CD4-positive, alpha-beta T cell treated with Interleukin-1 beta for 1 hour (primary cell): ENCODE measurements at places on chromosomes 2 and 18.

DNA sequence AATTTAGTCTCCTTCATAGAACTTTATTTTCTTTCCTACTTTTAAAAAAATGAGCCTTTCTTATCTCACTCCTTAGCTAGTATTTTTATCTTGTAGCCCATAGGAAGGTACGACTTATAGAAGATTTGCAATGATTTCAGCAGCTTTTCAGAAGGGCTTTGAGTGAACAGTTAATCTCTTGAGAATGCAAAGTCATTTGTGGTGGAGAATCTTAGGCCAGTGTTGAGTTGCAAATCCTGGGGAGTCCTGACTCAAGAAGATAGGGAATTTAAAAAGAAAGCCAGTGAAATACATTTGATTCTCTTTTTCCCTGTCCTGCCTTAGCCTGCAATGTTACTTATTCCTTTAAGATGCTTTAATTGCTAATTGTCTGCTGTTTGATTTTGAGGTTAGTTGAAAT, 33.6 kb downstream of the LYPD6 start:
- no peak for DNase-seq

GRCh38 chr18:3653263-3653850, 203.4 kb downstream of the TGIF1 start:
- DNase-seq: no peak

GRCh38 chr2:182422864-182423263, 4.0 kb downstream of the PDE1A start:
- no peak for DNase-seq

DNA sequence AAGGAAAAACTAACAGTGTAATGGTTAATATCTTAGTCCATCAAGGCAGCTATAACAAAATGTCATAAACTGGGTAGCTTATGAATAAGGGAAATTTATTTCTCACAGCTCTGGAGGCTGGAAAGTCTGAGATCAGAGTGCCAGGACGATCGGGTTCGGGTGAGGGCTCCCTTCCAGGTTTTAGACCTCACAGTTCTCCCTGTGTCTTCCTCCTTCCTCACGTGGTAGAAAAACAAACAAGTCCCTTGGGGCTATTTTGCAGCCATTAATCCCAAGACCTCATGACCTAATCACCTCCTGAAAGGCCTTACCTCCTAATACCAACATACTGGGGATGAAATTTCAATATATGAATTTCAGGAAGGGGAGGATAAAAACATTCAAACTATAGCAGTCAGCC, 455.9 kb downstream of the CNTNAP5 start:
- DNase-seq: no peak

GRCh38 chr2:232315049-232315922, 63.3 kb upstream of the ALPP start:
- peak; percentile 84 for DNase-seq

GRCh38 chr2:178517496-178517895, 37.2 kb downstream of the PLEKHA3 start:
- no peak for DNase-seq

DNA sequence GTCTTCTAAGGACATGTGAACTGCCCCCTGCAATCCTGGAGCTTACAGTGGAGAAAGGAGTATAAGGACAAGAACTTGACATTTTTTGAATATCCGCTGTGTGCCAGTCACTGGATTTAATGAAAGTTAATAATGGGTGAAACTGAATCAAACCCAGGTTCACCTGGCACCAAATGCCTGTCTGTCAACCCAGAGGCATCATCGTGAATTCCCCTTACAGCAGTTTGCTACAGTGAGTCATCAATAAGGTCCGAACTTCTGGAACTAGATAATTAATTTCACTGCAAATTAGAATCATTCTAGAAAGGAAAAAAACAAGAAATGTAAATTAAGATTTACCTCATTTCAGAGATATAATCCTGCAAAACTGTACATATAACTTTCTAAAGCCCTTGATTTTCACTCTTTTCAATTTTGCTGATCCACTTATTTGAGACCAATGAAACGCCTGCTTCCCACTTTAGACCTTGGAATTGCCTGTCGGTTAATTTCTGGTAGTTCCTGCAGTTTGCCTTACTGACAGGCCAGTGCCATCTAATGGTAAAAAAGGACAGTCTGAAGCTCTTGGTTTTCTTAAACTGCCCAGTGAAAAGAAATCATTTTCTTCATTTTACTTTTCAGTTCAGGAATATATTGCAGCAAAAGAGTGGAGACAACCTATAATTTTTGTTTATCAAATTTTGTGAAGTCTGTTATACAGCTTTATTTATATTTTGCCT, 8.2 kb downstream of the DSG2 start:
- no peak for DNase-seq

DNA sequence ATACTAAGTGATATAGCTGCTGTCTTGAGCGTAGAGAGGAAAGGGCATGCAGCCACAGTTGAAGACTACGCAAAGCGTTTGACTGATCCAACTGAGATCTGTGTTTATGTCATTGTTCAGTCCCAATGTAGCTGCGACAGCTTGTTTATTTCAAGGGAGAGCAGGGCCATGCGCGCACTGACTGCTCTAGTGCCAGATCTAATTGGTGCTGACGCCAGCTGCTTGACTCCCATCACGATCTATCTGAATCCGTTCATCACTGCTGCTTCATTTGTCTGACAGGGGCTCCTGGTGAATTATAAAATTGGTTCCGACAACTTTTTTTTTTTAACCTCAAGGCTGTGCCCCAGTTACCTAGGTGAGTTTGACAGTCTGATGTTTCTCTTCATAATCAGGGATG, 75.7 kb downstream of the CHST9 start:
- DNase-seq: no peak

DNA sequence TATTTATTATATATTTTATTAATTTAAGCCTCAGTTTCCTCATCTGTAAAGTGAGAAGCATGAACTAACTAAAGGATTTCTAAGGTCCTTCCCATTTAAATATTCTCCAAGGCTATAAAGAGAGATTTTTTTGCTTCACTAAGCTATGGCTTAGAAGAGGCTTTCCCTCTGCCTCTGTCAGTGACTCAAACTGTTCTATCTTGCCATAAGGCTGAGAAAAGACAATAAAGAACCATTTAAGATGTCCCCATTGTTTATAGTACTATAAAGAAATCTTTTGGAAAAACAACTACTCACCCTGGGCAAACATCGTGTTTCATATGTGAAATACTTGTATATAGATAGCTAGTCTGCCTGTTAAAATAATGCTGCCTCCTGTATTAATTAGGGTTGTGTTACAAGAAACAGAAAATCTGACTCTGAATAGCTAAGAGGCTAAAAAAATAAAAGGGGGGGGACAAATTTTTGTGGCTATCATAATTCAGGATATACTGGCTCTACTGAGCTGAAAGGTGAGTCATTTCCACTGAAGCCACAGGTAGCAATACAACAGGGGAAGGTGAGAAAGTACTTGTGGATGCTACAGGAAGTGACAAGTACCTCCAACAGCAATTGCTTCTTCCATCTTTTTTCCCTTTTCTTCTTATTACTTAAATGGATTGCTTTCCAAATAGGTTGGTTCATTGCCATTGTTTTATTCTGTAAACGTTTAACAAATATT, 25.4 kb downstream of the EPHA4 start:
- no peak for DNase-seq

GRCh38 chr2:61537277-61537949, 743 bp downstream of the XPO1 start:
- peak; percentile 24 for DNase-seq

GRCh38 chr18:74351354-74351753, 35.7 kb downstream of the C18orf63 start:
- DNase-seq: no peak

- no peak for DNase-seq
These were observed 29.7 kb upstream of the CCDC178 start for GRCh38 chr18:33470216-33470615.

- no peak for DNase-seq
These were observed 653.4 kb upstream of the ID2 start for GRCh38 chr2:8028436-8028835.

GRCh38 chr2:68807821-68808266, 63.4 kb downstream of the BMP10 start:
- peak; percentile 26 for DNase-seq

DNA sequence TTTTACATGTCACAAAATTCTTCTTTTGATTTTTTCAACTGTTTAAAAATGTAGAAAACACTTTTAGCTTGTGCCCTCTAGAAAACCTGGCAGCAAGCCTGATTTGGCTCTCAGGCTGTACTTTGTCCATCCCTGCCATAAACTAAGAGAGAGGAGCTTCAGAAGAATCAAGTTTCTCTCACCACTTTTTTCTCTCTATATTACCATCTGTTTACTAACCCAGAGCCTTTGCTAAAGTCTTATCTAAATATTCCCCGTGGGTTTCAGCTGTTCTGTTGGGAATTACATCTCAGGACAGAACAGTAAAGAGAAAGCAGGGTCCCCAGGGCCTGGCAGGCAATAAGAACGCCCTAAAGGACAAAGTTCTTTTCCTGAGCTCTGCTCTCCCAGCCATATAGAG, 409.1 kb upstream of the CRIM1 start:
- no peak for DNase-seq

DNA sequence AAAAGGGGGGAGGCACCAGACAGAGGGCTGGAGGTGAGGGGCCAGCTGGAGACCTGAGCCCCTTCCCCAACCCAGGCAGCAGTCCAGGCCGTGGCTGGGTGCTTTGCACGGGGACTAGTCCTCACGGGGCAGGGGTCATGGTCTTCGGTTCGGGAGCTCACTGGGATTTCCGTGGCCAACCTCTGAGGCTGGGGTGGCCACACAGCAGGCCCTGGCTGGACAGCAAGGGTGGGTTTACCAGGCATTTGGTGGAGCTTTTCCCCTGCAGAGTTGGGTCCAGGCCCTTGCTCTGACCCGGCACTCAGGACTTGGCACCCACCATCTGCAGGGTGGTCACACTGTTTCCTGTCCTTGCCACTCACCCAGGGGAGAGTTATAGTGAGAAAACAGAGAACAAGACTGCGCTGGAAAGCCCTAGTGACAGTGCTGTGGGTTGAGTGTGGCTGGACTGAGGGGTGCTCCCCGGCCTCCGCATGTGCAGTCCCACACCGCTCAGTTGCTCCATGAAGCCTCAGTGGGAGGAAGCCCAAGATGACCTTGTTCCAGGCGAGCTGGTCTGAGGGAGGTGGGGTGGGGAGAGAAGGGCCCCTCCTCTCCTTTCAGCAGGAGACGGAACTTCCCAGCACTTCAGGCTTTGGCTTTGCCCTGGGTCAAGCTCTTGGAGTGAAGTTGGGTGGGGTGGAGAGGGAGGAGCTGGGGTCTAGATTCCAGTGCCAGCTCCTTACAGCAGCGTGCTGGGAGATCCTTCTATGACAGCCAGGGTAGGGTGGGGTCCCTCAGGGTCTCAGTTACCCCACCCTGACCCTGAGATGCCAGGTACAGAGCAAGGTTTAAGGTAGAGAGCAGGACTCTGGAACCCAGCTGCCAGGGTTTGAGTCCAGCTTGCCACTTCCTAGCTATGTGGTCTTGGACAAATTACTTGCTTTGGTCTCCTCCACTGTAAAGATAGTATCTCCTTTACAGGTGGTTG, 219.8 kb downstream of the DYSF start:
- no peak for DNase-seq

DNA sequence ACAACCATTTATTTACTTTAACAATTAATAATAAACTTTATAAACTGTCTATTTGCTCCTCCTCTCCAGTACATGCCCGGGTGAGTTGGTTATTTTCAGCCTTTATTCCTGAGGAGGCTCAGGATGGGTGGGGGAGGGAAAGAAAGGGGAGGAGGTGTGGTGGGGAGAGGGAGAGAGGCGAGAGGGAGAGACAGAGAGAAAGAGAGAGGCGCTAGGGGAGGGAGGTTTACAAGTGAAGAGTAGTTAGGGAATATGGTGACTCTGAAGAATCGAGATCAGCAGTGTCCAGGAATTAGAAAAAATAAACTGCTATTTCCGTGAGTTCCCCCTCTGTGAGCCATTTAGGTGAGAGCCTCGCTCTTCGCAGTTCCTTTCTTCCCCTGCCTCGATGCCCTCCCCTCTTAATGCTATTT, 138.9 kb downstream of the MEIS1 start:
- DNase-seq: no peak

DNA sequence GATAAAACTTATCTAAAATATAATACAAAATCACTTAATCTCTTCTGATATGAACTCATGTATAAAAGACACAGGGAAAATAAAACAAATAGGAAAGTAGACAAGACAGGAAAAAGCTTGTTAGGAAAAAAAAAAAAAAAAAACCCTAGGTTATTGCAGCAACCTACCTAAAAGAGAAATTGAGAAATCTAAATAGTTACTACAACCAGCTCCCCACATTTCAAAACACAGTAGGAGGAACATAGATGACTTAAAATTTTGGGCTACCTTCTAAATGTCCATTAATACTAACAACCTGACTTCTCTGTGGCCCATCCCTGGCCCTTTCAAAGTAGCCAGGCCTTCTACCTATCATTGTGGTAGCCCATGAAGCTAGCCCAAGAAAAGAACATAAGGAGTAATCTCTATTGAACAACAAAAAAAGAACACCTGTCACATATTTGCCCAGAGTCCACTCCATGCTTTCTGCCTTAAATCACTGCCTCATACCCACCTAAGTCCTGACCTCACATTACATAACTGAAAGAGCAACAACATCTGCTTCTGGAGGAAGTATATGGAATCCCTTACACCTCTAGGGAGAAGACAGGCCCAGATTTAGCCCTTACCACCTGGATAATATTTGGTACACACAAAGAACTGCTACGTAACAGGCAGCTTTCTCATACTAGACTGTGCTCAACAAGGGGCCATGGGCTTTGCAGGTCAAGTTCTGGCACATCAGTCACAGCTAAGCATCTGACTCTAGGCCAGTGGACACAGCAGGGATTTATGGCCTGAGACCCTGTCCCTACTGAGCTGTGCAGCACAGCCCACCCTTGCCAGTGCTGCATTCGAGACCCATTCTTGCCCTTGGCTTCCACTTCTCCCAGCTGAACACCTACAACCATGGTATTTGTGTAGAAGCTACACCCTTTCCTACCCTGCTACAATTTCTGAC, 8.5 kb downstream of the SUCLG1 start:
- no peak for DNase-seq

- DNase-seq: peak; percentile 37
These were observed 27.2 kb upstream of the EML4 start for GRCh38 chr2:42141687-42142546.

- no peak for DNase-seq
These were observed 2.1 kb upstream of the ZBTB14 start for GRCh38 chr18:5297597-5297996.

DNA sequence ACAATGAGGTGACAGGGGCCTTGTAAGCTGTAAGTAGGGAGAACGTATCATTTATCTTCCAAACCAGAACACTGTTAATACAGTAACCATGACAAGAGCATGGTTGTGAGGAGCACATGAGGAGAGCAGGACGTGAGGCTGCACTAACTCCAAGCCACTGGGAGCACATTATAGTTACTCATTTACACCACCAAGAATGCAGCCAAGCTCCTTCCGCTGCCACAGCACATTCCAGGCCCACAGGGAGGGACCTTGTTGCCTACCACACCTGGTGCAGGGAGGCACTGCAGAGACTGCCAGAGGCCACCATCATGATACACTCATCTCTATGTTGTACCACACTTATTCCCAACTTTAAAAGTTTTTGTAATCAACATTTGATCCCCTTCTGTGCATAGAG, 13.5 kb upstream of the SFXN5 start:
- DNase-seq: no peak

GRCh38 chr2:6443061-6443823, 422.5 kb downstream of the CMPK2 start:
- DNase-seq: no peak

GRCh38 chr2:104757056-104757455, 96.9 kb upstream of the POU3F3 start:
- no peak for DNase-seq
